Germinal center (tissue), 1 donor: ENCODE measurements at places on chromosomes 1 and 21.

DNA sequence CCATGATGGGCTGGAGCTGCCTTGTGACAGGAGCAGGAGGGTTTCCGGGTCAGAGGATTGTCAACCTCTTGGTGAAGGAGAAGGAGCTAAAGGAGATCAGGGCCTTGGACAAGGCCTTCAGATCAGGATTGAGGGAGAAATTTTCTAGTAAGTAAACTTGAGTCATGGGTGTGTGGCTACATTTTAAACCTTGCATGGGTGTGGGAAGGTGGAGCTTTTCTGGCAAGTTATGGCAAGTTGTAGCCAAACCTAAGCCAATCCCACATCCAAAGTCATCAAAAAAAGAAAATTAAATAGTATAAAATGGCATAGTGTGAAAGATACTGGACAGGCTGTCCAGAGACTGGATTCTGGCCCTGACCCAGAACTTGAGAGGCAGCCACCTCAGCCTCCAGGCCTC lies 39.8 kb upstream of the HSD3B1 start:
- DNase-seq, result no peak

DNA sequence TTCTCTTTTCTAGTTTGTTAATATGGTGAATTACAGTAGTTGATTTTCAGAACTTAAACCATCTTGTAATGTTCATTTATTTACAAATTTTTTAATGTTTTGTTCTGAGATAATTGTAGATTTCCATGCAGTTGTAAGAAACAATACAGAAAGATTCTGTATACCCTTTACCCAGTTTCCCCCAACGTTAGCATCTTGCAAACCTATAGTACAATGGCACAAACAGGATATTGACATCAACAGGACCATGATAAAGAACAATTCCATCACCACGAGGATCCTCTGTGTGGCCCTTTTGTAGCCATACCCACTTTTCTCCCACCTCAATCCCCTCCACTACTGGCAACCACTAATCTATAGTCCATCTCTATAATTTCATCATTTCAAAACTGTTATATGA lies 33.3 kb downstream of the COL6A1 start:
- DNase-seq, result no peak

DNA sequence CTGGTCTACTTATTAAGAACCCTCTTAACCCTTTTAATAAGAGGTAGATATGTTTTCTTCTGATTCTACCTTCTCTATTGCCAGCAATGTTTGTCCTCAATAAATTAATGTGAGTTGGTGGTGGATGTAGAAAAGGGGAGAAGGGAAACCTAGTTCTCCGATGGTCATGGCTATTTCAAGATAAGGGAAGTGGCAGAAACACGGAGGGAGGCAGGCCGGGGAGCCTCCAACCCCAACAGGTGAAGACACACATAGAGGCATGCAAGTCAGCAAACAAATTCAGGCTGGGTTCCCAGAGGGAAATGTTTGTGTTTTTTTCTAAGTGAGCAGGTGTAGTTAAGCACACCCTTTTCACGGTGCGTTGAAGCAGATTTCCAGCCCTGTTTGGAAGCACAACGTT lies 31.0 kb upstream of the CLDN14 start:
- no peak for DNase-seq

DNA sequence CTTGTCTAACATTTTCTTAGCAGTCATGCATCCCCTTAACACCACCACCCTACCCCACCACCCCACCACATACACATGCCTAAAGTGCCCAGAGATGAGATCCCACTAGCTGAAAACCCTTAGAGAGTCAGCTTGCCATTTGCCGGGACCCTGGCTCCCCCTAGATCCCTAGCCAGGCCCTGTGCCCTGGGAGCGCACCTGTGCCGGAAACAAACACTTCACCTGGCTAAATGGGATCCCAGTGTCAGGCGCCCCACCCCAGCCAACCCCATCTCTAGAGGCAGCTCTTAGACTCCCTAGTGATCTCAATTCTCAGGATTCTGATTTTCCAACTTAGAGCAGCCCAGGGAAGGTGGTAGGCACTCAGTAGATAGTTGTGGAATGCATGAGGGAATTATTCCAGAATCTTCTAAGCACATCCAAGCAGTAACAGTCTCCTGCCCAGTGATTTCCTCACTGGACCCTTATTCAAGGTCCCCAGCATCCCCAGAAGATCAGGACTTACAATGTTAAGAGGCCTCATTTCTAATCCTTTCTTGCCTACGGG lies 105.2 kb downstream of the LAMC2 start:
- DNase-seq, result no peak

- DNase-seq, result no peak
Observed at GRCh38 chr1:20980051-20980450, 192.9 kb upstream of the HP1BP3 start.

DNA sequence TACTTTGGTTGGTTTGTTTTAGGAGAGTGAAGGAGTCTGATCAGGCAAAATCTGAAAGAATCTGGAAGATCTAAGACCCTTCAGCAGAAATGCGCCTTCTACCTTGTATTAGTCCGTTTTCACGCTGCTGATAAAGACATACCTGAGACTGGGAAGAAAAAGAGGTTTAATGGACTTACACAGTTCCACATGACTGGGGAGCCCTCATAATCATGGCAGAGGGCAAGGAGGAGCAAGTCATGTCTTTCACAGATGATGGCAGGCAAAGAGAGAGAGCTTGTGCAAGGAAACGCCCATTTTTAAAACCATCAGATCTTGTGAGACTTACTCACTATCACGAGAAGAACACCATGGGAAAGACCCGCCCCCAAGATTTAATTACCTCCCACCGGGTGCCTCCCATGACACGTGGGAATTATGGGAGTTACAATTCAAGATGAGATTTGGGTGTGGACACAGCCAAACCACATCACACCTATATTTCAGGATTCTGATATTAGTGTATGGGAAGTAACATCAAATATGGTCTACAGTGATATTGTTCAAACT lies 99.3 kb downstream of the GLUL start:
- no peak for DNase-seq

DNA sequence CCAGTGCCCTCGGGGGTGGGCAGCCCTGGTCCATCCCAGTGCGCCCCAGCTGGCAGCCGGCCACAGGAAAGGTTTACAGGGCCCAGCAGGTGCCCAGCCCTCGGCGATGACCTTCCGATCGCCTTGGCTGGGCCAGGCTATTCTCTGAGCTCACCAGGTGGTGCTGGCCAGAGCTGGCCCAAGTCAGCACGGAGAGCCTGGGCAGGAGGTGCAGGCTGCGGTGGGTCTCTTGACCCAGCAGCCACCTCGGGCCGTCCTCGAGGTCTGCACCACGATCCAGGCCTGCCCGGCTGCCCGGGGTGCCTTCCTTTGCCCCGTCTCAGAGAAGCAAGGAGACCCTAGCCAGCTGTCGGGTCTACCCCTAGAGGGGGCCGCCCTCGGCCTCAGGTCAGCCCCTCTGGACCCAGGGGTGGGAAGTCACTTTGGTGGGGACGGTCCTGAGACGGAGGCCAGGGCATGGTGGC lies 370 bp downstream of the PERM1 start:
- no peak for DNase-seq

DNA sequence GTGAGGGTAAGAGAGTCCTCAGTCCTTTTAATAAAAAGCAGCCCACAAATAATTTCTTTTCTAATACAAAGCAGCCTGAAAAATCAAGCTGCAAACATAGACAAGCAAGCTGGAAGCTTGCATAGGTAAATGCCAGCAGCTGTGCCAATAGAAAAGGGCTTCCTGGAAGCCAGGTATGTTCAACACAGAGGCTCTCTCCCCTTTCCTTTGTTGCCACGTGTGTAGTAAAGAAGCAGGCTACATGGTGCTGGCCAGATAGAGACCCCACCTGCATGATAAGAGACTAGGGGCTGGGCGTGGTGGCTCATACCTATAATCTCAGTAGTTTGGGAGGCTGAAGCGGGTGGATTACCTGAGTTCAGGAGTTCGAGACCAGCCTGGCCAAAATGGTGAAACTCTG lies 50.1 kb upstream of the ERRFI1 start:
- DNase-seq, result no peak

GRCh38 chr1:157497284-157497683 lies 55.0 kb downstream of the FCRL5 start:
- DNase-seq, result no peak

- DNase-seq, result no peak
Observed at GRCh38 chr1:25615563-25616094, 962 bp upstream of the MAN1C1 start.

- no peak for DNase-seq
Observed at GRCh38 chr1:228883535-228883934, 148.3 kb downstream of the RHOU start.

DNA sequence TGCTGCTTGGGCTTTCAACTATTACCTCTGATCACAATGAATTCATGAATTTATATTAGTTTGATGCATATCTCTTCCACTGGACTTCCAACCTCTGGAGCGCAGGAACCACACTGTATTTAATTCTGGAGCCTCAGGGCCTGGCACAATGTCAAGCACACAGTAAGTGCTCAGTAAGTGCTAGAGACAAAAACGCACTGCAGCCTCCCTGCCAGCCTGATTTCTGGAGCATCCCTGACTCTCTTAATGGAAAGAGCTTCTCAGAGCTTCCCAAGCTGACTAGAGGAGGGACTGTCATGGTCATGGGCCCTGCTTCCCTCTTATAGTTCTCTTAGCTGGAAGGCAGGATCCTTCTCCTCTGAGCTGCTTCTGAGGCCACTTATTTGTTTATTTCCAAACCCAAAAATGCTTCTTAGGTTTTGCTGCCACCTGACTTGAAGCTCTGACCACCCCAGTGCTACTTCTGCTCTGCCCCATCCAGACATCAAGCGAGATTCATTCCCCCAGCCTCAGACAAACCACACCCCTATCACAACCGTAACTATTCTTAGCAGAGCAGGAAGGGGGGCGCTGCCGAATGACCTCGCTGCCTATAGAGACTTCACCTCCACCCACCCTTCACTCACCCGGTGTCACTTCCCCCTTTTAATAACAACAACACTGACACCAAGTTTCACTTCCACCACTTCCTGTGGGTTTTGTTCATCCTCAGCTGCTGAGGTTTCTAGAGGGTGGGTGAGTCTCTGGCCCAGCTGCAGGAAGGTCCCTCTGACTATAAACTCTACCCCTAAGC lies 33.6 kb downstream of the NUAK2 start:
- DNase-seq, result peak; percentile 92

- no peak for DNase-seq
Observed at GRCh38 chr1:216849146-216849545, 125.9 kb upstream of the ESRRG start.

DNA sequence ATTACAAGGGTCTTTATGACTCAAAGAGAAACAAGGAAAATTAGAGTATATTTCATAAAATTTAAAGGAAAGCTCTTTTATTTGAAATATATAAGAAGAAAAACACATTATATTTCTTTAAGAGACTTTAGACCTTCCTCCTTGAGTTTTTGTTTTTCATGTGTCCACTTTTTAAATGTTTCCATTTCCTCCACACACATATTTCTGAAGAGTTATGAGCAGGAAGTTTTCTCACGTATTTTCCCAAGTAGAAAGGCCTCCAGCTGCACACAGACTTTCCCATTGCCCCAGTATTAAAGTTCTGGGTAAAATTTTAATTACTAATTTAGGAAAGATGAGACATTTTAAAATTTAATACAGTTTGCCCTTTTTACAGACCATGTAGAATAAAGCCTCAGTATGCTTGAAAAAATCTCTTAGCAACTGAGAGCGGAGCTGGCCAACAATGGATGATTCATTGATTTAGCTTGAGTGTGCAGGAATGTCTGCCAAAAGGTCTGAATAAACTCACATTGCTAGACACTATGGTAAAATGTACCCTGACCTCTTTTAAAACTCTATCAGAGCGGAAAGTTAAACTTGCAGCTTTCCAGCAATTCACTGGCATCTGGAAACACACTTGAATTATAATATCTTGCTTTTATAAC lies 57.9 kb downstream of the DDAH1 start:
- DNase-seq, result no peak

GRCh38 chr1:197783510-197783948 lies 8.2 kb upstream of the DENND1B start:
- no peak for DNase-seq

DNA sequence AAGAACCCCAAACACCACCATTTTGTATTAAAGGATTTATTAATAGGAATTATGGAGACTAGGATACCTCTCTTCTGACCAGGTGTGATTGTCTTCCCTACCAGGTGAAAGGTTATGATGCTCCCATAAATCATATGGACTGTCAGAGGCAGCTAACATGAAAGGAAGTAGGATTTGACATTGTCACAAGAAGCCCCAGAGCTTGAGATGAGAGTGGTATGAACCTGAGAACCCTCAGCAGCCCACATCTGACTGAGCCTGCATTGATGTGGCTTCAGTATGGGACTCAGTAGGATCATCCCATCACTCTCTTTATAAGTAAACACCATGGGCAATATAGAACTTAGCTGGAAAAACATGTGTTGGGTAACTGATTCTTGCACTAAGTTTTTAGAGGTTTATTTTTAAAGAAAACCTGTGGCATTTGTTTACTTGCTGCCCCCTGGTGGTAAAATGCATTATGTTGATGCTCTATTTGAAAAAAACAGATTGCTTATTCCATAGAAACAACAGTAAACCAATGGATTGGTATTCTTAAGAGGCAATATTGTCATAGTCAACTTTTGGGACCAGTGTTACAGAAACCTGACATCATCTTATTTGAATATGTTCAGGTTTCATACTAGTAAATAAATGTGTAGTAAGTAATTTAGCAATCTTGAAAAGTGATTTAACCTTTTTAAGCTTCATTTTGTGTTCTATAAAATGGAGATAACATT lies 16.6 kb upstream of the CACYBP start:
- peak; percentile 33 for DNase-seq

GRCh38 chr1:75710832-75711231 lies 13.7 kb upstream of the ACADM start:
- no peak for DNase-seq
